ENCODE measurements at places on chromosomes 16 and 17.

GRCh38 chr16:12416136-12416787, 387.4 kb downstream of the CPPED1 start:
- DNase-seq: no peak

DNA sequence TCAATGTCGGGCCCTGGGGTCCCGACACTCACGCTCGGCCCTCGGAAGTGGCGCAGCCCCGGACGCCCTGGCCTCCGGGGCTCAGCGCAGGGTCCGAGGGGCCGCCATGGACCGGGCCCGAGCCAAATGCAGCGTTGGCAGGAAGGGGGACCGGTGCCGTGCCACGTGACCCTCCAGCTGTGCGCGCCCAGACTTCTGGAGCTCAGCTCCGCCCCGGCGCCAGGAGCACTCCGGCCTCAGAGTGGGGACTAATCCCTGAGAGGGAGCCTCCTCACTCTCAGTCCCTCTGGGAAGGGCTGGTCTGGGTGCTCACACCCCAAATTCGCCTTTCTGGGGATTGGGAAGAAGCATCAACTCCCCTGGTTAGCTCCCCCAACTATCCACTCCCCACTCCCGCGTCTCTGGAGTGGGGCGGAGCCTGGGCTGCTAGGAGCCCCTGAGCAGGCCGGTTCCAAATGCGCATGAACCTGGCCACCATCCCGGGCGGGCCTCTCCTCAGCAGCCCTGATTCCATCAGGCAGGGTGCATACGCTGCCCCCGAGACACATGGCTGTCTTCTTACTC, at the start of gene B3GNT9:
B3GNT9 (minus strand) TSS at position 166 of the 564 bp plus-strand sequence. CDS start 513 bp downstream, outside the sequence.
- DNase-seq: no peak

GRCh38 chr17:7114875-7115614, 423 bp upstream of the ASGR2 start:
- DNase-seq: no peak

GRCh38 chr16:10576390-10577304, 3.8 kb downstream of the EMP2 start:
- no peak for DNase-seq

DNA sequence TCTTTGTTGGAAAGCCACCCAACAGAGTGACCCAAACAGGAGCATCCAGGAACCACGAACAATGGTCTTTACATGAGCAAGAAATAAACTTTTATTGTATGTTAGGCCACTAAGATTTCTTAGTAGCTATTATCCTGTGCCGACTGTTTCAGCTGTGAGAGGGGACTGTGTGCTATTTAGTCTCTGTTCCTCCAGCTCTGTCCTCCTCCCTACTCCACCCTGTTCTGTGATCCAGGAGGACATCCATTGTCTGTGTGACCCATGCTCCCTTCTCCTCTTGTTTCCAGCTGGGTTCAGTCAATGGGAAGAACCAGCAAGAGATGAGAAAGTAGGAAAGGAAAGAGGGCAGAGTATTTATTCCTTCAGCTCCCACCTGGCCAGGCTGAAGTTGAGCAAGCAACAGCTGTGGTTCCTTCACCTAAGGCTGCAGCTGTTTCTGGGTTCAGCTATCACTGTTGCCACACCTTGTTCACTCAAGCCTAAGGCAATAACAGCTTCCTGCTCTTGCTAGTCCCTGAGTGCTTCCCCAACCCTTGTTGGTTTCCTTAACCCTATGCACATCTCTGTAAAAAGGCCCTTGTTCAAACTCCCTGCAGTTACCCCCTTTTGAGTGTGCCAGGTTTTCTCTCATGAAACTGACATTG, 14.9 kb upstream of the B4GALNT2 start:
- no peak for DNase-seq

DNA sequence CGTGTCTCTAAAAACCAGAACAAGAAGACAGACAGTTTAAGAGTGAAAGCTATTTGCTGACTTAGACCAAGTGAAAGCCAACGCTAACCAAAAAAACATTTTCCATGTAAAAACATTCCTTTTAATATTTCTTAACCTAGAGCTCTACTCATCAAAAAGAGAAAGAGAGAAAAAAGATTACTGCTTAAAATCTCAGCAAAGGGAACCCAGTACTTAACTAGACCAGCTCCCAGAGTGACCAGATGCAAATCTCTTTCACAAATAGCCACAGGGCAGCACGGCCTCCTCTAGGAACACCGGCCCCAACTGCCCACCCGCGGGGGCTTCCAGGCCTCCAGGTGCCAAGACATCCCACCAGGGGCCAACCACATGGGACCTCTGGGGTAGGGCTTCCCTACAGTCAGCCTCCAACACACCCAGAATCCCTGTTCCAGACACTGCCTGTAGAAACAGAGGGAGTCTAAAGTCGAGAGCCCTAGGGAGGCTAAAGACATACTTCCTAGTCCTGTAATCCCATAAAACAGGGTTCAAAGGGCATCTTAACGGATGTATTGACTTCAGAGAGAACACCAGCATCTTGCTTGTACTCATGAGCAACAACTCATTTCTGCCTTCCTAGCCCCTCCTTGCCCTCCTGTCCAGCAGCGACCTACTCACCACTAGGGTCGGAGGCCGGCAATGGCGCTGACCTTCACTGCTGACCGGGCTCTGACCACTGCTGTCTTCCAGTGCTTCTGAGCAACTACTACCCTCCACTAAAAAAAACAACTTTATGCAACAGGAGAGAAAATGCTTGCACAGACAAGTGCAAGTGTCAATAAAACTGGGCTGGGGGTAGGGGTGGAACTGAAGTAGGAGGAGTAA, 21.3 kb downstream of the ZCCHC14 start:
- no peak for DNase-seq

DNA sequence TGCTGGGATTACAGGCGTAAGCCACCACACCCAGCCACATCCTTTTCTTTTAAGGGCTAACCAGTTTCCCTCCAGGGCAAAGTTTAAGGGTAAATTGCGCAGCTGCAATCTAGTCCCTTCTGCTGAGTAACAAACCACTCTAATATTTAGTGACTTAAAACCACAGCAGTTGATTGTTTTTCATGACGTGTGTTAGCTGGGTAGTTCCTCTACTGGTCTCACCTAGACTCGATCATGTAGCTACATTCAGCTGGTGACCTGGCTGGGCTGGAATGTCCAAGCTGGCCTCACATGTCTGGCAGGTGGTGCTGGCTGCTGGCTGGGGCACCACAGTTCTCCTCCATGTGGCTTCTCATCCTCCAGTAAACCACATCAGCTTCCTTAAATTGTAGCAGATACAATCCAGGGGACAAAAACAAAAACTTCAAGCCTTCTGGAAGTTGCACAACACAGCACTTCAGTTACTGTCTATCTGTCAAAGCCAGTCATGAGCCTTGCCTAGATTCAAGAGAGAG, 75.5 kb downstream of the GPRC5B start:
- DNase-seq: no peak

All from NCI-H526 (cell line).